ENCODE measurements at places on chromosomes 7 and 10. TPM values are rescaled to one million over a fixed set of nuclear protein-coding genes. Genes with fewer than 3 reads are reported as not detected.
A peak's percentile ranks its signal among the peaks of the same experiment; 100 is the strongest.

CHRM2 gene
- 40.9 TPM for total RNA-seq

OR9A2 gene
- 0.42 TPM for total RNA-seq

DNA sequence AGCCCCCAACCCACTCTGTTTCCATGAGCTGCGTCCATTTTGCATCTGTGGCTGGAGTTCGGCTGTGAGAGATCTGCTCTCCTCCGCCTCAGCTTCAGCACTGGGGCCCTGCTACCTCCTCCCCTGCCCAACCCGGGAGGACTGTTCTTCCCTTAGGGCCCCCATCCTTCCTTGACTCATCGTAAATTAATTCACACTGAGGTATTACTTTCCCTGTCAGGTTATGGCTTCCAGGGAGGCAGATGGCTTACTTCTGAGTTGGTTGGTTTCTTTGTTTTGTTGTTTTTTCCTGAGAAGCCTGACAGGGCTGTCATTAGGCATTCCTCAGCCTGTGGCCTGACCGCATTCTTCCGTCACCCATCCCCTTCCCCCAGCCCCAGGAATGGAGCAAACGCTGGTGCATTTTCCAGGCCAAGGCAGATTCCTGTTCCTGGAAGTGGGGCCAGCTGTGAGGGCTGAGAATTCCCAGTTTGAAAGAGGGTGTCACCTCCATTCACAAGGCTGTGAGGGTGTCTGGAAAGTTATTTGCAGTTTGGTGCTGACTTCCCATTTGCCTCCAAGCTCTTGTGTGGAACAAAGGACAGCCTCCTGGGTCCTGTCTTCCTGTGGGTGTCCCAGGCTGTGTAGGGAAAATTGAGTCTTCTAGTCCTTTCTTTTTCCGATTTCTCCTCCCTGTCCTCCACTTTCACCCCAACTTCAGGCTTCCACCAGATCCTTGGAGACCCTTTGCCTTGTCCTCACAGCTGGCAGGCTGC, 11.7 kb downstream of the CPA5 start:
- H3K36me3 ChIP-seq, result peaks cover 12% of the 10 kb centered on the region
- DNase-seq, result peak; percentile 62
- H3K27ac ChIP-seq, result peak overlapping the region; percentile 100
- H3K4me3 ChIP-seq, result no peak overlapping the region
- no peaks in the 10 kb centered on the region for H3K27me3 ChIP-seq

GRCh38 chr7:16774986-16775385, 21.4 kb downstream of the TSPAN13 start:
- no peak for DNase-seq
- peaks cover 14% of the 10 kb centered on the region for H3K4me1 ChIP-seq
- H3K27me3 ChIP-seq, result no peaks in the 10 kb centered on the region
- no peak overlapping the region for H3K27ac ChIP-seq
- H3K36me3 ChIP-seq, result peaks cover 3% of the 10 kb centered on the region
- no peak overlapping the region for H3K4me3 ChIP-seq

- no peak overlapping the region for H3K4me3 ChIP-seq
- H3K36me3 ChIP-seq, result no peaks in the 10 kb centered on the region
- no peak for DNase-seq
- peaks cover 32% of the 10 kb centered on the region for H3K27me3 ChIP-seq
These were observed 4.3 kb upstream of the YKT6 start for GRCh38 chr7:44196450-44196872.

GRCh38 chr7:88985295-88985694, 189.8 kb upstream of the TEX47 start:
- H3K4me1 ChIP-seq, result peaks cover 11% of the 10 kb centered on the region
- no peak for DNase-seq
- no peaks in the 10 kb centered on the region for H3K36me3 ChIP-seq
- no peak overlapping the region for H3K4me3 ChIP-seq
- H3K27ac ChIP-seq, result no peak overlapping the region
- no peaks in the 10 kb centered on the region for H3K27me3 ChIP-seq

DNA sequence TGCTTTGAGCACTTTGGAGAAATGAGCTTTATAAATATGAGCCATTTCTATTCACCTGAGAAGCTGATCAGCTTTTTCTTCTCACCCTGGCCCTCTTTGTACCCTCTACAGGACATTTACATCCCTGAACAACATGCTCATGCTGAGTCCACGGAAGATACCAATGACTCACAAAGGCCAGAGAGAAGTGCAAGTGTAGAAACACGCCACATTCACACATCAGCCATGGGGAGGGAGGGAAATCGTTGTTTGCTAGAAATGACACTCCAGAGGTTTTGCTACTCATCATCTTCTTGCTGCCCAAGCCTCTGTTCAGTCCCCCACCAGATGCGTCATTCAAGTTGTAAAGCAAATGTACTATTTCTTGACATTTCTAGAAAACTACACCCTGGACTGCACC, 2.8 kb upstream of the UCN3 start:
- H3K4me1 ChIP-seq, result no peaks in the 10 kb centered on the region
- H3K27me3 ChIP-seq, result peaks cover 42% of the 10 kb centered on the region
- H3K36me3 ChIP-seq, result no peaks in the 10 kb centered on the region
- DNase-seq, result no peak
- no peak overlapping the region for H3K27ac ChIP-seq
- no peak overlapping the region for H3K4me3 ChIP-seq

DNA sequence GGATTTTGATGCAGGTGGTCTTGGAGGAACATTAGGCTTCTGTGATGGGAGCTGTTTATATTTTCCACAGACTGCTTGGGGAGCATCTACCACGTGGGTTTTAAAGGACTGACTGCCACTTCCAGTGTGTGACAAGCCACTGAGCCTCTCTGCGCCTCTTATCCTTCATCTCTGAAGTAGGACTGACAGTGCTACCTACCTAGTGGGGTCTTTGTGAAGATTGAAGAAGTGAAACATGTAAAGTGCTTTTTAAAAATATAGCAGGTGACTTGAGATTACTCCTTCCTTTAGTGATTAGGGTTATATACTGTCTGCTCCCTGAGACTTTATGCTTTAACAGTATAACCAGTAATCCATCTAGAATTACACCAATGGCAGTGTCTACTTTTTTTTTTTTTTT, 29.9 kb downstream of the NKX2-3 start:
- H3K4me3 ChIP-seq, result no peak overlapping the region
- H3K27ac ChIP-seq, result no peak overlapping the region
- no peaks in the 10 kb centered on the region for H3K4me1 ChIP-seq
- no peak for DNase-seq

GRCh38 chr7:94778711-94779459, 123.0 kb upstream of the SGCE start:
- H3K36me3 ChIP-seq, result no peaks in the 10 kb centered on the region
- H3K4me3 ChIP-seq, result no peak overlapping the region
- peak overlapping the region; percentile 86 for H3K27ac ChIP-seq
- DNase-seq, result no peak

All from mesothelial cell of epicardium (in vitro differentiated cells).